GM03348 (cell line): ENCODE measurements at places on chromosomes 2 and 18.

DNA sequence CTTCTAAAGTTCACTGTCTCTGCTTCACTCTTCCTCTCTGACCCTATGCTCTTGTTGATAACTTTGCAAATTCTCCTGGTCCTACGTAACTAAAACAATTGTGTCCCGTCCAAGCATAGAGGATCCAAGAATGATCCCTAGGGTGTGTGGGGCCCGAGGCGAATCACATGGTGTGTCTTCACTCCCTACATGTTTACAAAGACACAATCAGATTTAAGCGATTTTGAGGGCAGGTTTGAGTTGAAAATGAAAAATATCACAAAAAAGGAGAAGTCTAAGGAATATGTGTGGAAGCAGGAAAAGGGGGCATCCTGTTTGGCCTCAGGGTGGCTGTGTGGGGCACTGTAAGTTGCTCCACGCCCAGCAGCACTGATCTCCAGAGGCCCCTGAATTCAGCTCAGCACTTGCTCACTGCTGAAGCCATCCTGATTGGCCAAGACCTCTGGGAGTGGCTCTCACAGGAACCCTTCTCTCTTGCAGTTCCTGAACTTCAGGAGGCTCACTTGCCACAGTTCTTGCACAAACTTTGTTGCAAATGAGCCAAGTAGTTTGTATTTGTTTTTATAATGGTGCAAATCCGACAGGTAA is 363.6 kb downstream of the ZNF521 start:
- DNase-seq, result no peak

DNA sequence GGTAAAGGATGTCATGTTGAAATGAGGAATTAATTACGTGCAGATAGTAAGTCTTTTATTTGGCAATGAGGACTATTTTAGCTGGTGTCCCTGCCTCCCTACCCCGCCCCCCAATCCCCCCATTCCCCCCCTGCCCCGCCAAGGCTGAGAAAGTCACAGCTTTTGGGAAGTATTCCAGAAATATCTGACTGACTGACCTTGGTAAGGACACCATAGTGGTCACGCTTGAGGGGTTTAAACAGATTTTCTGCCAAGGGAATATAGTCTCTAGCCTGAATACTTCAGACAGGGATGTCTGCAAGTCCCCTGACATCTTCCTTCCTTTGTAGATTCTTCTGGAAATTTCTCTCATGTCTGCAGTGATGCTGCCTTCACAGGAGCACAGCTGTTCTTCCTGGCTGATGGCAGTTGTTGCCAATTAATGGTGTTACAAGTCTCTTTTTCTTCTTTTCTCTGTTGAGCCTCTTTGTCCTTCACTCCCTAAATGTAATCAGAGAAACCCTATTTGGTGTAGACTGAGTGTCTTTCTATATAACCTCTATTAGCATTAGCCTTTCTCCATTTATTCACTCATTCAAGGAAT is 53.7 kb upstream of the MGAT5 start:
- no peak for DNase-seq

DNA sequence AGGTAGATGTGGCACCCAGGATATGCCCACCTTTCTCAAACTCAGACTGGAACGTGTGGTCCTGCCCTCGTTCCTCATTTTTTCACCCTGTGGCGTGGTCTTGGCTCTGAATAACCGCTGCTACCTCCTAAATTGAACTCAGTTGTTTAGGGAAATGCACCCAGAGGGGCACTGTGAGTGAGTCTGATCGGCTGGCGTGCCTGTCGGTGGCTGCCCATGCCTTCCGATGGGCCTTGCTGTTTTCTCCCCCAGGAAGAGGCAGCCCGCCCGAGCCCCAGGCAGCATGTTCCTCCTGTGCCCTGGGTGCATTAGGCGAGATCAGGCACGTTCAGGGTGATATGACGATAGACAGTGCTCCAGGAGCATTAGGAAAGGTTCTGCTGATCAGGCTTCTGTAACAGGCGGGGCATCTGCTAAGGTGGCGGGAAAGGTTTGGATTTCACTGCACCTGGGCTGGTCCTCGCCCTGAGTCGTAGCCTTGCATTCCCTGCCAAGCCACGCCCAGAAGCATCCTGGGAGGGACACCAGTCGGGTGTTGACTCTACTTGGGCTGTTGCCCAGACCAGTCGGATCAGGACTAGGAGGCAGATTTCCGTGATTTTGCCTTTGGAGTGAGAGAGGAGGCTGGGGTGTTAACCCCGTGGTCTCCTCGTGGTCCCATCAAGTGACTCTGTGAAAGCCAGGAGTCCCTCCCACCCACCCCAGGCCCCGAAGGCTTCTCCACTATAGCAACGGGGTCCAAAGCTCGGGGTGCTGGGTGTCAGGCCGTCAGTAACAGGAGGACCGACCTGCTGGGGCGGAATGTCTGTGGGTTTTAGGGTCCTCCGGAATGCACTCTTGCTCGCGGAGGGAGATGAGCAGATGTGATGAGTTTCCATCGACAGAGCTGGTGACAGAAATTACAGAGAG is 75.1 kb downstream of the SH3BP4 start:
- peak; percentile 53 for DNase-seq

GRCh38 chr18:848062-848861 is 36.2 kb upstream of the YES1 start:
- no peak for DNase-seq

- DNase-seq, result no peak
These were observed 12.6 kb downstream of the EIF2AK3 start for GRCh38 chr2:88614497-88615157.

GRCh38 chr2:233346930-233347329 is 7.4 kb upstream of the DGKD start:
- DNase-seq, result no peak

GRCh38 chr2:226875438-226876225 is 39.8 kb downstream of the RHBDD1 start:
- DNase-seq, result no peak

DNA sequence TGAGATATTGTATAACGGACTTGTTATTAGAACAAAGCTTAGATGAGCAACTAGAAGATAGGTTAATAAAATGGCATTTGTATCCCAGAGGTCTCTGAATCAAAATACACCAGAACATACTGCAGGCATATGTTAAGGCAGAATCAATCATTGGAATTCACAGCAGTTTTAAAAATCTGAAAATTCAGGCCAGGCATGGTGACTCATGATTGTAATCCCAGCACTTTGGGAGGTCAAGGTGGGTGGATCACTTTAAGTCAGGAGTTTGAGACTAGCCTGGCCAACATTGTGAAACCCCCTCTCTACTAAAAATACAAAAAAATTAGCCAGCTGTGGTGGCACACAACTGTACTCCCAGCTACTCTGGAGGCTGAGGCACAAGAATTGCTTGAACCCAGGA is 405.2 kb downstream of the ZEB2 start:
- DNase-seq, result no peak

DNA sequence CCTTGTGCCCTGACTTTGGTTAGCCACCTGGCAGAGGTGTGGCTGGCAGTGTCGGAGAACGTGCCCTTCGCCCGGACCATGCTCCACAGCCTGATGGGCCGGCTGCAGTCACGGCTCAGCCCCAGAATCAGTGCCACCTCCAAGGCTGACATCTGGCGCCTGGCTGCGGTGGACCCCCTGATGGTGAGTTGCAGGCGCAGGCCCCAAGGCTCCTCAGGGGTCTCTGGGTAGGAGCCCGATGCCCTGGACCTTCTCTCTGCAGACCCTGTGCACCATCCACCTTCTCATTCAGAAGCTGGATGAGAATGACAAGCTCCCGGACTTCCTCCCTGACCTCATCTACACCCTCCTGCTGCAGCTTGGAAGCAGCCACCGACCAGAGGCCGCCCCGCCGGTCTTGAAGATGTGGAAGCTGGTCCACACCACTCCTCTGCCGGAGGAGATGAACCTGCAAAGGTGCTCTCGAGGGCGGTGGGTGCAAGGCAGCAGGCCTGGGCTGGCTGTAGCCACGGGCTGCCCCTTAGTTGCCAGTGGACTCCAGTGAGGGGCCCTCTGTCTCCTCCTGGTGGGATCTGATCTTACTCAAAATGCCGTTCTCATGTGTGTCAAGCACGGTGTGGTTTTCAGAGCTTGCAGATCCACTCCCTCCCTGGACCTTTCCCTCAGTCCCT is 32.1 kb downstream of the HJURP start:
- DNase-seq, result no peak

DNA sequence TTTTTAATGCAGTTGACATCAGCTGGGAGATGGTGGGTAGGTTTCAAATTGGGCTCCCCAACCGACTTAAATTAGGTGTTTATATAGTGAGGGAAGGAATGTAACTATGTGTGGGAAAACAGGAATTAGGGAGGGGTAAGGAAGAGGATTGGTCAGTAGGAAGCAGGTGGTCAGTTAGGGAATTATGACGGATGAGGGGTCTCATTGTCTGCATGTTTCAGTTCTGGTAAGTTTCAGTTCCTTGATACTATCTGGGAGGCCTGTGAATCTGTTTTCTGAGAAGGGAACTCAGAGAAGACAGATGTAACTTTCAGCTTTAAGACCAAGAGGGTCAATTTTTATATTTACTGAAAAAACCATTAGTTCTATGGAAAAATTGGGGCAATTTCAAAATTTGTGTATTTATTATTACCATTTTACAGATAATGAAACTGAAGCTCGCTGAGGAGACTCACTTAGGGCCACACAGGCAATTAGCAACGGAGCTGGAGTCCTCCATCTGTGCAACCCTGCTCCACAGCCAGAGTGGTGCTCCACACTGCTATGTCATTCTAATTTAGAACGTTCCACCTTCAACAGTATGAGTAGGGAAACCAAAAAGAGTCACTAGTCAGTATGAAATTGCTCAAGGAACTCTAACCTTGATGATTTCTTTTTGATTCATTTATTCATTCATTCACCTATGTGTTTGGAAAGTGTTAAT is 36.0 kb upstream of the CCDC195 start:
- no peak for DNase-seq

- DNase-seq, result peak; percentile 59
These were observed 38.3 kb downstream of the MRPL33 start for GRCh38 chr2:27809761-27810241.

GRCh38 chr2:33034784-33035183 is 88.0 kb downstream of the LTBP1 start:
- DNase-seq, result peak; percentile 60

DNA sequence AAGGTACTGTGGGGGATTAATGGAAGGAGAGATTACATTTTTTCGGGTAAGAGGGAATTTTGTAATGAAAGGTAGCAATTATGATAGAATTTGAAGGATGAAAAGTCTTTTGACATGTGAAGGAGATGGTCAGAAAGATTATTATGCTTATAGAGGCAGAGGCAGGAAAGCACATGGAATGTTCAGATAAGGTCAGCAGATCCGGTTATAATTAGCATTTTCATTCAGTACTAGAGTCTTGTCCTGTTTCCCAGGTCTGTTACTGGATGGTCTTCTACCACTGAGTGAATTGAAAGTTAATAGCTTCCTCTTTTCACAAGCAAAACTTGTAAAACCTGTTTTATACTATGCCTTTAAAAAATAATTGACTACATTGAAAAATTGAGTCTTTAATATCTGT is 116.9 kb downstream of the PHLPP1 start:
- DNase-seq, result no peak

- DNase-seq, result peak; percentile 42
These were observed 552.0 kb downstream of the IRS1 start for GRCh38 chr2:226247289-226248275.

DNA sequence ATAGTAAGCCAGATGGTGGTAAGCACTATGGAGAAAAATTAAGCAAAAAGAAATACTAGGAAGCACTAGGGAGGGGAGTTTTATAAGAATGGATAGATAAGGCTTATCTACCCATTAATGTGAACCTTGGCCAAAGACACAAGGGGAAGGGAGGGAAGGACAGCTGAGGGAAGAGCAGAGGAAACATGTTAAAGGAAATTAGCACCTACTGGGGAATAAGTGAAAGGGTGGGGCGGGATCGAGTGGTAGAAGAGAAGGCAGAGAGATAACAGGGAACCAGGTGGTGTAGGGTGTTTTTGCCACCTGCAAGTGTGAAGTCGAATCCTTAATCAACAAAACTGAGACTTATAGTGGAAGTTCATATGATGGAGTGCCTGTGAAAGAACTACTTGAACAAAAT is 1.7 kb downstream of the UNC80 start:
- DNase-seq, result no peak

GRCh38 chr2:69493268-69493667 is 56.0 kb upstream of the NFU1 start:
- no peak for DNase-seq

- no peak for DNase-seq
These were observed 2.2 kb upstream of the DSC2 start for GRCh38 chr18:31104444-31104843.

GRCh38 chr2:219961947-219962498 is 334.6 kb downstream of the SLC4A3 start:
- no peak for DNase-seq

- no peak for DNase-seq
These were observed 19.1 kb downstream of the SULT1C4 start for GRCh38 chr2:108396845-108397244.

DNA sequence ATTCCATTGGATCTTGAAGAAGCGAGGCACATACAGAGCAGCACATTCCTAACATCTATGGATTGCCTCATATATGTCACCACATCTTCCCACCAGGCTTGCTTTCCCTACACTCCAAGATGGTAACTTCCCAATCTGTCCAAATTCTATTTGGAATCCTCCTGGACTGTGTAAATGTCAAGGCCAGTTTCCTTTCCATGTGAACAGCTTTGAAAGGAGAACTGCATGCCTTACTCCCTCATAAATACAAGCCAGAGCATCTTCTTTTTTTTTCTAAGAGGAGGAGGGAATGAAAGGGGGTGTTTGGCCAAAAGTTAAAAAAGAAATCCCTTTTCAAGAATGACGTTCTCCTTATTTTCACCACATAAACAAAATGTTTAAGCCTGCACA is 103.8 kb upstream of the OSR1 start:
- no peak for DNase-seq

GRCh38 chr2:55033076-55033742 is 17.0 kb downstream of the RTN4 start:
- no peak for DNase-seq

DNA sequence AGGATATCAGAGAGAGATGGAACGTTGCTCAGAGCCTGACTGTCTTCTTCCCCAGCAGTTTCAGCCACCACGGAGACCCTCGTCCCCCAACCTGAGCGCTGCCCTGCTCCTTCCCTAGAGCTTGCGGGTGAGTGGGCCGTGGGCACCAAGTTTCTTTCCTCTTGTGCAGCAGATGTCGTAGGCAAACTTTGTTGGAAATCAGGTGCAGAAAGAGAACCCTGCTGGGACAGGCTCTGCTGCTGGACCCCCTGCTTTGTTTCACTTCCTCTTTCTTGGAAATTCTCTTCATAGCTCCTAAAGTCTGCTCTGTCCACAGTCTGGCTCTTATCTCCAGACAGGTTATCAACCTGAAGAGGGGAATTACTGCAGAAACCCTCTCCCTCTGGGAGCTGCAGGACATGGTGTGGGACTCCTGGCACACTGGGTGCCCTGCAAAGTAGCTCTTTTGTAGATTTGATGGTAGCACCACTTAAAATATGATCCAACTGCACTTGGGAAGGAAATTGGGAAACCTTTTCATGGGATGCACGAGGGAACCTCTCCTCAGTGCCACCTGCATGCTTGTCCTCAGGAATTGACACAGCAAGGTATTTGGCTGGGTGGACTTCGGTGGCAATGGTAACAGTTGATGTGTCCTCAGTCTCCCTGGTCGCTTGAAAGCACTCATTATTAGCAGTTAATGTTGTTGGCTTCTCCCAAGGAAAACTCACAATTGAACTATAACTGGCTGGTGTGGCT is 92.2 kb downstream of the ALPK2 start:
- DNase-seq, result no peak

- no peak for DNase-seq
These were observed 55.7 kb downstream of the ITSN2 start for GRCh38 chr2:24304631-24305030.
